ENCODE measurements at places on chromosomes 6 and 20. TPM values are rescaled to one million over a fixed set of nuclear protein-coding genes. Genes with fewer than 3 reads are reported as not detected.

MAK gene
- under 0.01 TPM for total RNA-seq

COL12A1 gene
- total RNA-seq, result 1.7 TPM

SIRPG gene
- total RNA-seq, result not detected

STMND1 gene
- total RNA-seq, result not detected

GNL1 gene
- 54.1 TPM for total RNA-seq

DEFB115 gene
- not detected for total RNA-seq

SALL4 gene
- total RNA-seq, result 0.09 TPM

RHAG gene
- 0.11 TPM for total RNA-seq

KCNK5 gene
- not detected for total RNA-seq

PRR18 gene
- not detected for total RNA-seq
